ENCODE measurements at places on chromosomes 5 and 9.

GRCh38 chr5:72209147-72210115 lies 102.2 kb downstream of the MAP1B start:
- DNase-seq, result no peak

DNA sequence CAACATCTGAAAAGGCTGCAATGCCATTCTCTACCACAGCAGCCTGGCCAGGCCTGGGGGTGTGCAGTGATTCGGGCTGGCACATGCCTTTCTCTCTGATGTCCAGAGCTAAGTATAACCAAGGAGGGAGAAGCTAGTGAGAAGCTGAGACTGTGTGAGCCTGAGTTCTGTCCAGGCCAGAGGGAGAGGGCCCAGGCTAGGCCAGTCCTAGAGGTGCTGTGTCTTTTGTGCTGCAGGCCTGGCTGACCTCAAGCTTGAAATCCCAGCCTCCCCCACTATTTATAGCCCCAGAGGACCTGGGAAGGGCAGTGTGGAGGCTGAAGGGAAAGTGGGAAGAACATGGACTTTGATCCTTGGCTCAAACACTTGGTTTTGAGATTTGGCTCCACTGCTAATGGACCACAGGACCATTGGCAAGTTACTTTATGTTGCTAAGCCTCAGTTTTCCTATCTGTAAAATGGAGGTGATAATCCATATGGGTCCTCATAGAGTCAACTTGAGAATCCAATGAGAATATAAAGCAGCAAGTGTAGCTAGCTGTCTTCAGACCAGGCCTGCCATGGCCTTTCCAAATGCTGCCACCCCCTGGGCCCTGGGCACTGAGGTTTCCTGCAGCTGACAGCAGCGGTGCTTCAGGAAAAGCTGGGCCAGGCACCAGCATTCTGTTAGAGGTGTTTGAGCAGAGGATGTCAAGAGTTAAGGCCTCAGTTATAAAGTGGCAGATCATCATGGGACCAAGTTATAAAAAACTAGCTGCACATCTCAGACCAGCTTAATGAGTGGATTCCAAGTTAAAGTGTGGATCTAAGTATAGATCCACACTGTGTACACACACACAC lies 21.1 kb downstream of the BNIP1 start:
- no peak for DNase-seq

DNA sequence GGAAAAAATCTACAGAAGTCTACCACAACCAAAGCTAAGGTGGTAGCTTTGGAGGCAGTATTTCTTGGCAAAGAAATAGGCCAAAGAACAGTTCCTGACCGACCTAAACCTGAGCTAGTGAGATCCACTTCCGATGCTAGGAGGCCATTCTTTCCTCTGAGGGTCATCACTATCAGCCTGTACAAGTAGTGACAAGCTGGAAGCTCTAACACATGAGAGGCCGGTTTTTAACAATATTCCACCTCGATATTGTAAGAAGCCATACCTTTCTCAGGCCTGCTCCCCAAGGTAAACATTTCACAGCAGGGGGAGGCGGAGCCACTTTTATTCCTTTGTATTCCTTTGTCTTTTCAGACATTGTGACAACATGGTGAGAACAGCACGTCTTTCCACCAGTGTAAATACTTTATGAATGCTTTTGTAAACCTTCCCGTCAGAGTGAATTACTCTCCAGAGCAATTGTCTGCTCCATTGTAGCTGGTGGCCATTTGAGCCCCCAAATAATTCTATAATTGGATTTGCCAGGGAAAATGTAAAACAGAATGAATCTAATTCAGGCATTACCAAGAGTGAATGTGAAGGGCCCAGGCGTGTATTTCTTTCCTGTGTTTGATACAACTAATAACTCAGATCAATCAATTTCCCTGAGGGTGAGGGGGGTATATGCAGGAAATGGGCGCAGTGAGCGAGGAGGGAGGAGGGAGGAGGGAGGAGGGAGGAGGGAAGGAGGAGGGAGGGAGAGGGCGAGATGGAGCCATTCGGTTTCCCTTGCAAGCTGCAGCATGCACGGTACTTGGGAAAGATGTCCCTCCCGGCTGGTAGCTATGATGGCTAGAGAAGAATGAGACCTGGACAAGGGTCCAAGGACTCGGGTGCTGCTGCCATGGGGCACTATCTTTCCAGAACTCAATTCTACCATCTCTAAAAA lies 166.6 kb downstream of the CDK5RAP2 start:
- DNase-seq, result no peak

- no peak for DNase-seq
These were observed 153.0 kb upstream of the SMC2 start for GRCh38 chr9:103941104-103941503.

- DNase-seq, result no peak
These were observed 198.3 kb downstream of the AUH start for GRCh38 chr9:91163444-91163772.

DNA sequence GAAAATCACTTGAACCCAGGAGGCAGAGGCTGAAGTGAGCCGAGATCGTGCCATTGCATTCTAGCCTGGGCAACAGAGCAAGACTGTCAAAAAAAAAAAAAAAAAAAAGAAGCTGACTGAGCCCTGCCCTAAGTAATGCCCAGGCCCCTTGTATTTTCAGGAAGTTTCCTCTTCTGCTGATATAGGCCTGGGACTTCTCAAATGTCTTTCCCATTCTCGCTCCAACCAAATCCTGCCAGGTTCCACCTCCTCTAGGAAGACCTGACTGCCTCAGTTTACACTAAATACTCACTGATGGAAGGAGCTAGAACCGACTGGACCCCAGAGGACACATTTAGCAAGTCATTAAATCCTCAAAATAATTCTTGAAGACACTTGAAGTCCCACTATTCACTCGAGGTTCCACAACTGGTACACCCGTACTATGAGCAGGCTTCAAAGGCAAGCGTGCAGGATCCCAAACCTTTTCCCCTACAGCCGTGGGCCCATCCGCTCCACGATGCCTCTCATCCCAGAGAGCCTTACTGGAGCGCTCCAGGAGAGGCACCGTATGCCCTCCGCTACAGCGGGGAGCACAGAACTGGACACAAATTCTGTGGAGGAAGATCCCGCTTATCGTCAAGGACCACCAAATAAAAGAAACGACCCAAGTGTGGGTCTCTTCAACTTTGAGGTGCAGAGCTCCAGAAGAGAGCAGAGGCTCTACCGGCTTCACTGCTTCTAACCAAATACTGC lies 676 bp downstream of the NOL6 start:
- DNase-seq, result no peak
